ENCODE measurements at places on chromosomes 2 and 18.
A peak's percentile ranks its signal among the peaks of the same experiment; 100 is the strongest.

DNA sequence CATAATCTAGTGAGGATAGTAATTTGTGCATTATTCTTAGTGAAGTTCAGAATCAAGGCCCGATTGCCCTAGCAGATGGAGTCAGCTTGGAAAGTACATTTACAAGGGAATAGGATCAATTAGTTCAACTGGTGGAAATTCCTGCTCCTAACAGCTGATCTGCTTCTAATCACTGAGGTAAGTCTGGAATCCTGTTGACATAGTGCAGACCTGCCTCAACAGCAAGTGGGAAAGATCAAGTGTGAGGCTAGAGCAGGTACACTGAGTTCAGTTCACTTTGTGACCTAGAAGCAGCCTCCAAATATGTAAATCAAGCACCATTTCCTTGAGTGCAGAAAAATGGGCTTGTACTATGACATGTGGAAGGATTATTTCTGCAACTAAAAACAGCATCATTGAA is 111.2 kb upstream of the NOSTRIN start:
- no peak for DNase-seq

- DNase-seq = peak; percentile 95
These were observed 114.1 kb downstream of the COL6A3 start for GRCh38 chr2:237299906-237300305.

DNA sequence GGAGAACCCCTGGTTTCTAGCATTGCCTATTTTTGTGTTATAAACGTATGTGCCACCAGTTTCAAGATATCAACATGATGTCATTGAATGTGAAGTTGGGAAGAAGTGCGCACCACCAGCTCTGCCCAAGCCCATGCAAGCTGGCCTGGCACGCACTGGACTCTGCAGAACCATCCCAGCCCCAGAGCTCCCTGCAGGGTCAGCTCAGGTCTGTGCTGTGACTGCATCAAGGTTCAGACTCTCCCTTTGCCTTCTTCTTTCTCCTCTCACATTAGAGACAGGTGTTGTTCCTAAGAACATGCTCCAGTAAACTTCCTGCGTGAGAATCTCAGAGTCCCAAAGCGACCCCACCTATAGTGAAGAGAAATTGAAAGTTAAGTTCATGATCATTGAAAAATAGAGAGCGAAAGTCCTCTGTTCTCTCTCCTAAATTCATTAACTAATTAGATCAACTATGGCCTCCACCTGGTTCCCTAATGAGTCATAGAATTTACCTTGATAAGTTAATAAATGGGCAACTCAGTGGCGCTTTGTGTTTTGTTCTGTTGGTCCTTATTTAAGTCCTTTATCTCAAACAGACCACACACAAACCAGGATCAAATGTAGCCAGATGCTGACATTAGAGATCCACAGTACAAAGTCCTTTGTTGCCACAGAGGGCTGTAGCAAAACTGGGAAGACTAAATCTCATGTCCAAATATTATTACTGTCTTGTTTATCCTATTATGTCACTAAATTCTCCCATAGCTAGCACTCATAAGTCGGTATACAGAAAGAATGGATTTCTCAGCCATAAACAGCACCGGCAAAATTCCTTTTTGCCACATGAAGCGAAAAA is 432.3 kb downstream of the STK39 start:
- no peak for DNase-seq

DNA sequence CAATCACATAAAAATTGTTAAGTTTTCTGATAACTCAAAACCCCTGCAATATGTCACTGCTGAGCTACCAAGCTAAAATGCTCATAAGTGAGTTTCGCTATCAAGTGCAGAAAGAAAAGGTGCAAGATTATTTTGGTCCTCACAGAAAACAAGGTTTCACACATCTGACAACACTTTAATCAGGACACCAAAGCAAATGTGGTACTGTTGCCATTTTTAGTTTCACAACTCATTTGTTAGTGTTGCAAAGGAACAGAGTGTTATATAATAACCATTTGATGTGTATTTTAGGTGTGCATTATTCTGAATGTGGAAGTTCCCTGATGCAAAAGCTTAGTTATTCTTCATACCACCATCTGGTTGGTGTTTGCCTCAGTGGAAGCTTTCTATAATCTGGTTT is 956.2 kb downstream of the DSC3 start:
- DNase-seq = no peak

DNA sequence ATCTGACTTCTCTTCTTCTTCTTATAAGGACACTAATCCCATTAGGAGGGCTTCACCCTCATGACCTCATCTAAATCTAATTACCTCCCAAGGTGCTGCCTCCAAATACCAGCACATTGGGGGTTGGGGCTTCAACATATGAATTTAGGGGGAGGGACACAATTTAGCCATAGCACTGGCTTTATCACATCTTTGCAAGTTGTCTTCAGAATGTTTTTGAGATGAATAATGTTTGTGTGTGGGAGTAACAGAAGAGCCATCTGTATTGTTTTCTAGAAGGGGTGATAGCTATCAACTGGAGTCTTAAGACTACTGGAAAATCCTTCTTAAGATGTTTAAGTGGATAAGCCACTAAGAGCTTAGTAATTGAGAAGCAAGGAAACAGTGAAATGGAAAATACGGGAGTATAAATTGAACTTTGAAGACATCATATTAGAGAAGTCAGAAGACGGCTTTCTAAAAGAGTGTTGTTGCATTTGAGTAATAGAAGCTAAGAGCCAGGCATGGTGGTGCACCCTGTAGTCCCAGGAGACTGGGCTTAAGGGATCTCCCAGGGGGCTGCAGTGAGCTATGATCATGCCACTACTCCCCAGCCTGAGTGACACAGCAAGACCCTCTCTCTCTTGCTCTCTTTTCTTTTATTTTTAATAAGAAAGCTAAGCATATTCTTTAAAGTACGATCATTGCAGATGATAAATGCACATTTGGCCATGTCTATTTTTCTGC is 32.6 kb upstream of the B3GNT2 start:
- peak; percentile 69 for DNase-seq

DNA sequence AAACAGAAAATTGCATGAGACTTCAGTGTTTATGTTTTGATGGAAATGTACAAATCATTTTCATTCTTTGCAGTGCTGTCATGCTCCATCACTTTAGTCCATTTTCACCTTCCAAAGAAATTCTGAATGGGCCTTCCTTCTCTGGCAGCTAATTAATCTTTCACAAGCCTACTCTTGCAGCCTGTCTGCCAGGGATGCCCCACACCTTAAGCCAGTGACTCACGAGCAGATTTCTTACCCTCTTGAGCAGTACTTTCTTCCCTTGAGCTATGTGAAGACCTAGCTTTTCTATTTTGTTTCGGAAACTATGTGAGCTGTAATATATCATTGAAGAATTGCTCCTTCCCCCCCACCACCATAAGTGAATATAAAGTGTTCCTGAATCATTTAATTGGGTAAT is 404.3 kb upstream of the VWC2L start:
- no peak for DNase-seq

DNA sequence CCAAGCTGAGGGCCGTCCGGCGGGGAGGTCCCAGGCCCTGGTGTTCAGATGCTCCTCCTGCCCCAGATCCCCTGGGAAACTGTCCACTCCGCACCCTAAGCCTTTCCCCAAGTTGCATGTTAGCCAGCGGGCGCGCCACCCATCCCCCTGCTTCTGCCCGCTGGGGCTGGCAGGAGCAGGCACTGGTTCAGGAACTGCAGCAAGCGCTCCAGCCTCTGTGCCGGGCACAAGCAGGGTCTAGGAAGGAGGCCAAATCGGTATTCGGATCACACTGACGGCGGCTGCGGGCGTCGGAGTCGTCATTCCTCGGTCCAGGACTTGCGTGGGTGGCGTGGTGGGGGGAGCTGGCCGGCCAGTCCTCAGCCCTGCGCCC is 53.7 kb downstream of the FAM168B start:
- DNase-seq = no peak

DNA sequence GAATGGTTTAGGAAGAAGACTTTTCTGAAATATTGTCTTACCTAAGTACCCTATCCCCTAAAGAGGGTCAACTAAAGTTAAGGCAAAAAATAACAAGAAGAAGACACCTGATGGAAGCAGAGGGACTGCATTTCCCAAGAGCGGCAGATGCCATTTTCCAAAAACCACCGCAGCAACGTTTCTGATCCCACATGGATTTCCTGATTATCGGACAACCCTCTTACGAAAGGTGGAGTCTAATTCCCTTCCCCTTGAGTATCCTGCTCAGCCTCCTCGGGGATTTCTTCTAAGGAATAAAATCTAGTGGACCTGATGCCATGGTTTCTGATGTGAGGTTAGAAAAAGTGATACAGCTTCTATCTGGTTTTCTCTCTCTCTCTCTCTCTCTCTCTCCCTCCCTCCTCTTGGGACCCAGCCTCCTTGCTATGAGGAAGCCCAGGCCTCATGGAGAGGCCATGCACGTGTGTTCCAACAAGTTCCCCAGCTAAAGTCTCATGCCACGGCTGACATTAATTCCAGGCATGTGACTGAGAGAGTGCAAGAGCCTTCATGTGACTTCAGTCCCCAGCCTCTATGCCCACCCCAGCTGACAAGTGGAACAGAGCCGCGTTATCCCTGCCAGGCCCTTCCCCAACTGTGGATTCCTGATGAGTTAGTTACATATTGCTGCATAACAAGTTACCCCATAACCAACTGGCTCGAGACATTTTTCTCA is 150.3 kb downstream of the SMAD2 start:
- no peak for DNase-seq

DNA sequence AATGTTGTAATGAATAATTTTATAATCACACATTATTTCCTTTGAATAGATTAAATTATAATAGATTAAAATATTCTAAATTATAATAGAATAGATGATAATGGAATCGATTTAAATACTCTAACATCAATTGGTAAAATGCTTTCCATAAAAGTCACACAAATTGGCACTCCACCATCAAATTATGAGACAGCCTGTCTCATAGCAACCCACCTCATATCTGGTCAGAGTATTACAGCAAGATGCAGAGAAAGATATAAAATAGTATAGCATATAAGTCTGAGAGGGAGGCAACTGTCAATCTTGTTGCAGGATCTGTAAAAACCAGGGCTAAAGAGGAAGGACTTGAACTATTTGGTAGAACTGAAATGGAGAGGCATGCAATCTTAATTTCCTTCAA is 98.4 kb upstream of the NCKAP5 start:
- no peak for DNase-seq

DNA sequence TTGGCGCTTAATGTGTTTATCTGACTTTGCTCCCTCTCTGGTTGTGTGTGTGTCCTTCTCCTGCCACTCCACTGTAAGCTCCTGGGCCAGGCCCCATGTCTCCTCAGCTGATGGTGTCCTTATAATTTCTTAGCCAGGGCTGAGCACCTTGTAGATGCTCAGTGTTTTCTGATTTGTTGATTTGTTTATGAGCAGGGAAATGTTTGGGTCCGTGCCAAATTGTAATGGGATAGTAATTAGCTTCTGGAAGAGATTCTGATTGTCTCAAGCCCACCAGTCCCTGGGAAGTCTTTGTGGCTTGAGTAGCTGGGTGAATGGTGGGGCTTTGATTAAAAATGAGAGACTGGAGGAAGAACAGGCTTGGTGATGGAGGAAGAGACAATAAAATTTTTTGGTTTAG is 270.5 kb downstream of the MYCN start:
- DNase-seq = no peak

GRCh38 chr2:3127710-3128109 is 249.9 kb downstream of the EIPR1 start:
- no peak for DNase-seq

- DNase-seq = no peak
These were observed 18.6 kb downstream of the NGEF start for GRCh38 chr2:232994446-232994845.

GRCh38 chr2:240930096-240930630 is 24.0 kb downstream of the CROCC2 start:
- no peak for DNase-seq

DNA sequence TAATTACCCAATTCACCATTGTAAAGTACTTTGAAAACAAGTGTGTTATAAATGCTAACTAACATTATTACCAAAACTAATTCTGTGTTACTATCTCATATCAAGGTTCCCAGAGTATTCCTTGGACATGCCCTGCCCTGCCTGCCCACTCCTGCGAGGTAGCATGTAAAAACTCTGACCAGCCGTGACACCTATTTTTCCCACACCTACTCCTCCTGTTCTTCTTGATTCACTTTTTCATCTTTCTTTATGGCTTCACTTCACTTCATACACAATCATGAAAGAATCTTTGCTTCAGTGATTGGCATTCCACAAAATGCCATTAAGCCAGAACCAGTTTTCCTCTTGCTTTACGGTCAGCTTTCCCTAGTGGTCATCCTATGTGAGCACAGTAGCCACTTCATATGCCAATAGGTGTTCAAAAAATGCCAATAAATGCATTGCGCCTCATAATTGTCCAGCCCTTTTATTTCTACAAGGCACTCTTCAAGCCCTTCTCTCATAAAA is 42.6 kb upstream of the SETBP1 start:
- no peak for DNase-seq

DNA sequence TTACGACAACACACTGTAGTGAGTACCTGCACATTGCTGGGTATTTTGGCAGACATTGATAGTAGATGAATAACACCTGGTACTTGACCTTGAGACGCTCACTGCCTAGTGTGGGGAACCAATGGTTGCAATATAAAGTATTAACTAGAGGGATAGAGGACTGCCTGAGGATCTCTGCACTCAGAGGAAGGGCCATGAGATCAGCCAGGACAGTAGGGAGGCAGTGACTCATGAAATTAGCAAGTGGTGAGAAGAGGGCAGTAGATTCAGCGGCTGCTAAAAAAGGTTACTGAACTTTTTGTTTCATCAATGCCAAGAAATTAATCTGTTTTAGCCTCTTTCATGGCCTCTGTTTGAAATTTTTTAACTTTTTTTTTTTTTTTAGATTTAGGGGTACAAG is 250.8 kb upstream of the TCF4 start:
- no peak for DNase-seq

GRCh38 chr18:70319187-70319586 is 30.3 kb downstream of the SOCS6 start:
- DNase-seq = no peak

- DNase-seq = no peak
These were observed 9.4 kb upstream of the MOB1A start for GRCh38 chr2:74188018-74188601.

- peak; percentile 61 for DNase-seq
These were observed 427.9 kb downstream of the GALR1 start for GRCh38 chr18:77677536-77677935.

- DNase-seq = no peak
These were observed 26.3 kb upstream of the EPG5 start for GRCh38 chr18:45993438-45993837.

DNA sequence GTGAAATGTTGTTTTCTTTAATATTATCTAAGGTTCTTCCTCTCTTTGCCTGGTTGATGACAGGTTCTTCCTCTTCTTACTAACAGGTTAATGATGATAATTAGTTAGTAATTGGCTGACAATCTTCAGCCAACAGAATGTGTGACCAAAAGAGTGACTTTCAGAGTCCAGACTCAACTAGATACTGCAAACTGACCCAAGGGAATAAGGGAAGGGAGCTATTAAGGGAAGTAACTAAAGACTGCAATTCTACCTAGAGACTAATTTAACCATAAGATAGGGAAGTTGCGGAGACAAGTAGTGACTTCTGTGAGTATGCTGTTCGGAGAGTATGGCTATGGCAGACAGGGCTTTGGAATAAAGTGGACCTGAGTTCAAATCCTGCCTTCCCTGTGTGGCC is 127.3 kb upstream of the TACR1 start:
- DNase-seq = no peak

Measured in NCI-H524 (cell line).